Large intestine (tissue), 12 donors: ENCODE measurements at places on chromosomes 1 and 21. TPM values are rescaled to one million over a fixed set of nuclear protein-coding genes. Genes with fewer than 3 reads are reported as not detected.

DNA sequence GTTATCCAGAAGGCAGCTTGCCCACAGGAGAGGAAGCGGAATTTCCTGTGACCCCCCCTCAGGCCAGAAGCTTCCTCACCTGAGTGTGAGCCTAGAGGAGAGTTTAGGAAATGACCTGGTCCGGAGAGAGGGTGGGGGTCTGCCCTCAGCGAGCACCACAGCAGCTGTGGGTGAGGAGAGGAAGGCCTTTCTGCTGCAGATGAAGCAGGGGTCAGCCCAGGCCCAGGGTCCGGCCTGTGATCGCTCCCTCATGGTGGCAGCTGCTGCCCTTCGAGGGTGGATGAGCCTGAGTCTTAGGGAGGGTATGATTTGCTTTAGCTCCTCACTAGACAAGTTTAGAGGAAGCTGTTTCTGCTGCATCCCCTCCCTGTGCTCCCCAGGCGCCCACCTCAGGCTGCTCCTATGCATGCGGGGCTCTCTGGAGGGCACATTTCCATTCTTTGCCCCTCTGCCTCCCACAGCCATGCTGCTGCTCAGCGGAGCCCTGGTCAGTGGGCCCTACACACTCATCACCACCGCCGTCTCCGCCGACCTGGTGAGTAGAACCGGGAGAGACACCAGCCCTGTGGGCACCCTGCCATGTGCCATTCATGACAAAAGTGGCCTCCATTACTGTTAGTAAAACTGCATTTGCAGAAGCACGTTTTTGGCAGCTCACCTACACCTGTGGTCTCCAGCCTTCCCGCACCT, 53.0 kb downstream of the SLC37A1 start:
- DNase-seq, result no peak

GRCh38 chr1:244751271-244751895, 84.1 kb upstream of the COX20 start:
- no peak for DNase-seq

GRCh38 chr21:23401278-23401677, 2206.0 kb downstream of the MRPL39 start:
- DNase-seq, result no peak

DNA sequence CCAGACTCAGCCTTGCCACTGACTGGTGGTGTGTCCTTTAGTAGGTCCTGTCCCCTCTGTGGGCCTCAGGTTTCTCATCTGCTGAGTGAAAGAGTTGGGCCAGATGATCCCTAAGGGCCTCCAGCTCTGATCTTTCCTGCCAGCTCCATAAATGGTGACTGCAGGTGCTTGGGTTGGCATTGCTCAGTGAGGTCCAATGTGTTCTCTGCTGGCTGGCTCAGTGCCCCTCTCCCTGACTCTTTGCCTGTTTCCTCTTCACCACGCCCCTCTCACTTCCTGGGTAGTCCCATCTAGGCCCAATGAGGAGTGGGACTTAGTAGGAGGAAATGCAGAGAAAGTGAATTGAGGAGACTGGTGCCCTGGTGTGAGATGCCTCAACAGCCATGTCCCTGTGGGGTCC, 36.6 kb downstream of the UBE2T start:
- no peak for DNase-seq

- DNase-seq, result peak; percentile 55
These were observed 13.5 kb upstream of the ACBD6 start for GRCh38 chr1:180515857-180516388.

DNA sequence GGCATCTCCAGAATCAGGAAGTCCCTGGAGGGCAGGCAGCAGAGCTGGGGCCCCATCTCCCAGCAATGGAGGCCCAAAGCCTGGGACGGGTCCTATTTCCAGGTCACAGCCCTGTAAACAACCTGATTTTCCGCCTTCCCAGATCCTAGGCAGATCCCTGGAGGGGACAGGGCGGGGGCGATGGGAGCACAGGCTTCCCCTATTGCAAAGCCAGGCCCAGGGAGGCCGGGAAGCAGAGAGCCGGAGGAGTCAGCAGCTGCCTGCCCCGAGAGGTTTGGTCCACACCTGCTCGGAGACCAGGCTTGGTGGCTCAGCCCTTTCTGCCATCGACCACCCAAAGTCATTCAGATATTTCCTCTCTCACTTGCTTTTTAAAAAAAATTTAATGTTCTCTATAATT, 29.2 kb downstream of the CASZ1 start:
- DNase-seq, result no peak

DNA sequence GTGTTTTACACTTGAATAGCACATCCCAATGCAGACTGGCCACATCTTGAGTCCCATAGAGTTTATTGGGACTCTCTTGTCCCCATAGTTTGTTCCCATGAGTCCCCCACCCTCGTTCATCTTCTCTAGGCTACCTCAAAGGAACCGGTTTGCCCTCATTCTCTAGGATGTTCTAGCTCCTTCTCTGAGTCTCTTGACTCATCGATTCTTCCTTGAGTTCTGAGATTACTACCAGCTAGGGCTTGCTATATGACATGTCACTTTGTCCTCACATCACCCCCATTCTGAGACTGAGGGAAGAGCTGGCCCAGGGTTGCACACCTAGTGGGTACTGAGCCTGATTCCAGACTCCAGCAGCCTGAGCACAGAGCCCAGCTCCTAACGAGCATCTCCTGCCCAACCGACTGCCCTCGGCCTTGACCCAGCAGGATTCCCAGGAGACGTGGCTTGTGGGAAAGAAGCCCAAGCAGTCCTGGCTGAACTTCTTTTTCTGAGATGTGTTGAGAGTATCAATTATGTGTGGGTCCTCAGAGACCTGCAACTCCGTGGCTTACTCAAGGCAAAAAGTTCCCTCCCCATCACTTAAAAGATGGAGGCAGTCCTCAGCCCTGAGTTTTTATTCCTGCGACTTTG, 42.0 kb downstream of the TMEM51 start:
- DNase-seq, result no peak

- DNase-seq, result peak; percentile 35
These were observed 1.8 kb downstream of the OTUD7B start for GRCh38 chr1:150008699-150009098.

GRCh38 chr1:19311503-19311930, 427 bp downstream of the AKR7A2 start:
- no peak for DNase-seq

DNA sequence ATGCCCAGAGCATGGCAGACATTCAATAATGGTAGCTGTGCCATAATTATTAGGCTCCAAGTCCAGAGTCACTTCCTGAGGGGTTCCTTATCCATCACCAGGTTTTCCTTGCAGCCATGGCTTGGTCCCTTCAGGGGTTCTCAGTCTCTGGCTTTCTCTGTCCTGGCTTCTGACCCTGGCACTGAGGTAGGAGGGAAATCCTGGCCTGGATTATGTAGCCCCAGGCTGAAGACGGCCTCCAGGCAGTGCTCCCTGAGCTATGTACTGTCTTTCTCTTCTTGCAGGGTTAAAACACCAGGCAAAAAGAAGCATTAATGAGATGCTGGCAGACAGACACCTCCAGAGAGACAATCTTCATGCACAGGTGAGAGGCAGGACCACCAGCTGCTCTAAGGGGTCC, 9.5 kb upstream of the PADI3 start:
- DNase-seq, result peak; percentile 83

- no peak for DNase-seq
These were observed 21.4 kb upstream of the TGFB2 start for GRCh38 chr1:218323568-218324225.

- no peak for DNase-seq
These were observed 326.5 kb upstream of the FMN2 start for GRCh38 chr1:239765163-239765562.

DNA sequence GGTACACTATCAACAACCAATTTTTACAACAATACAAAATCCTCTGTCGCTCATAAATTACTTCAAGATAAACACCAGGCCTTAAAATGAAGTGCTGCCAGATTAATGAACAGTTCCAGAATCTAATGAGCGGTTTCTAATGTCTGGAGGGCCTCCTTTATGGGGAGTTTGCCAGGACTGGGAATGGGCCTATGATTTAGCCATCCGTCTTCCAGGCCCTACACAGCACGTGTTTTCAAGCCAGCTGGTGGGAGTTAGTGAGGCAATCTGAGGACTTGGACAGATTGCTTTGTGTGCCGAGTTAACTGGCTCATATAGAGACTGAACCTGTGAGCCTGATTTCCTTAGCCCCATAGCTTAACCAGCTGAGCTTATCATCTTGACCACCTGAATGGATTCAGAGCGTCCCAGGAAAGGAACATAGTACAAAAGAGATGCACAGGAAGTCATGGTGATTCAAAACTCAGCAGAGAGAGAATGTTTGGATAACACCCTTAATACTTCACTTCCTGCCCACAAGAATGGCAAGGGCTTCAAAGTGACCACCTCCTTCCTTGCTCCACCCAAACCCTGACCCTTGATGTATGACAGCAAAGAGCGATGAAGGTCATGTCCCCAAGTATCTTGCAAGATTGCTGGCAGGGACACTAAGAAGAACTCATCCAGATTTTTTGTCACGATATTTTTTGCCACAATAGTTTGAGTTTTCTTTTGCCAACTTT, 143.5 kb downstream of the SLC30A10 start:
- DNase-seq, result peak; percentile 9

- DNase-seq, result no peak
These were observed 625.8 kb upstream of the ADGRL2 start for GRCh38 chr1:81174811-81175476.

GRCh38 chr1:32538887-32539583, at the start of gene ZBTB8A:
ZBTB8A (plus strand) TSS chr1:32539427; CDS start chr1:32592932, 53,505 bp downstream.
- DNase-seq, result peak; percentile 42

- peak; percentile 20 for DNase-seq
These were observed 9.1 kb upstream of the ATAD3B start for GRCh38 chr1:1462318-1462966.

GRCh38 chr1:212944229-212944901, 6.0 kb upstream of the VASH2 start:
- DNase-seq, result no peak

DNA sequence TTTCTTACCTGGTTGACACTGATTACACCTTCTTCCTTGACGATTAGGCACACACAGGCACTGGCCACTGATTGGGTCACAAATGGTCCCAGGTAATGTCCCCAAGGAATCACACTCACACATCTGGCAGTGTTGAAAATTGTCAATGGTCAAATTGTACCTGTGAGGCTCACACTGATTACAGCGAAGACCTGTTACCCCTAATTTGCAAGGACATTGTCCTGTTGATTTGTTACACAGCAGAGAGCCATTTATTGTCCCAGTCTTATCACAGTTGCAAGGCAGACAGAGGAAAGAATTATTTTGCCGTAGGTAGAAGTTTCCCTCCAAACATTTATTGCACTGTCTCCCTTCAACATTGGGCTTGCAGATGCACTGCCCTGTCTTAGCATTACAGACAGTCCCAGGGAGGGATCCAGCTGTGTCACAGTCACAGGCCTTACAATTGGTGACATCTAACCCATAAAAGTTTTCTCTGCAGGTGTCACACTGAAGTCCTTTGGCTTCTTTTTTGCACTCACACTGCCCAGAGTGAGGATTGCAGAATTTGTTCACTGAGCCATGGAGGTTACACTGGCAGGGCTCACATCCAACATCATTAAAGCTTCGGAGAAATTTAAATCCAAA, 176.6 kb downstream of the USH2A start:
- DNase-seq, result no peak

DNA sequence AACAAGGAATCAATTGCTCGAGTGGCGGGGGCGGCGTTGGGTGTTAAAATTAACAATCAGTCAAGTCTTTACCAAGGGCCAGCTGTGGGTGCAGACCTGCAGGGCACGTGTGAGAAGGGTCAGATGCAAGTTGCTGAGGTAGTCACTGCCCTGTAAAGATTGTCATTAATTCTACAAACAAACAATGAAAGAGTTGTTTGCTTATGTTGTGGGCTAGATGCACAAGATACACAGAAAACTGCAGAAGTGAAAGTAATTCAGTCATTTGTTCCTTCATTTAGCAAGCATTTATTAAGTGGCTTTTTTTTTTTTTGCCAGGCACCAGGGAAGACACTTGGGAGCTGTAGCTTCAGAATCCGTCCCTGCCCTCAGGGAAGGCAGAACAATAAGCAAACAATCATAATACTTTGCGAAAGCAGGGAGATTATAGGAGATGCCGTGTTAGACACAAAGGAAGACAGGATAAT, 79.5 kb downstream of the NR5A2 start:
- DNase-seq, result peak; percentile 64

DNA sequence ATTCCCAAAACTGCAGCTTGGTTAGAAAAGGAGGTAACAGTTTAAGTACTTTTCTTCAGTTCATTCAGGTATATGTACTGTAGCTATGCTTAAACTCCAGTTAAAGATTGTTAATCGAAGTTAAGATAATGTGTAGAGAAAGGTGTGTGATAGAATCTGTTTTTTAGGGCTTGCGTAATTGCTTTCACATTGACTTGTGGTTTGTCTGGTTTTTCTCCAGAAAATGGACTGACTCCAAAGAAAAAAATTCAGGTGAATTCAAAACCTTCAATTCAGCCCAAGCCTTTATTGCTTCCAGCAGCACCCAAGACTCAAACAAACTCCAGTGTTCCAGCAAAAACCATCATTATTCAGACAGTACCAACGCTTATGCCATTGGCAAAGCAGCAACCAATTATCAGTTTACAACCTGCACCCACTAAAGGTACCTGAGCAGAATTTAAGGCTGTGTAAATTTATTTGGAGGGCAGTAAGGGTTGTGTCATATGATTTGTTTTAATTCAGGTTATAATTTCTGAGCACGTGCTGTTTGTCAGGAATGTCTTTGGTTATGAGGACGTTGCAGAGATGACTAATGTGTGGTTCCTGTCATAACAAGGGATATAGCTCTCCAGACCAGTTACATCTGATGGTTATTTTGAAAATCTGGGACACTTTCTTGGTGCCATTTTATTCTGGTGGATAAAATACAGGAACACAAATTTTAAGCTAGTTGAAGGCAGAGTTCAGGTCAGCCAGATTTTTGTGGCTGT, 26.0 kb downstream of the ATF6 start:
- DNase-seq, result no peak

DNA sequence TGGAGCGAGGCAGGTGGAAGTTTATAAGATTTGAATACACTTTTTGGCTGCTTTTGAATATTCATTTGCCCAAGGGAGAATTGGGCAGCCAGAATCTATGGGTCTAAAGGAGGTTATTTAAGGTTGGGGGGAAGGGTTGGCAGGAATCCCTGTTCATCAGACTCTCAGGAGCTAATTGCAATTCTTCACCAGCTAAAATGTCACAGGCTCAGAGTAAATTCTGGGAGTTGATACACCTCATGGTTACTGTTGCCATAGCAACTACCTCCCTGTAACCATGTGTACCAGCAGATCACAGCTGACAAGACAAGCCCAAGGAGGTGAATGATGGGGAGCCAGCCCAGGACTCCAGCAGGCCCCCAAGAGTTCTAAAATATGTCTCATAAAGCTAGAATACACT, 75.5 kb downstream of the CAMK2N1 start:
- no peak for DNase-seq

- DNase-seq, result no peak
These were observed 43.5 kb downstream of the PROX1 start for GRCh38 chr1:214031267-214031650.

- DNase-seq, result no peak
These were observed 117.4 kb upstream of the RAB3GAP2 start for GRCh38 chr1:220389634-220390033.

DFFA gene
- 29.3 TPM for polyA plus RNA-seq

RYR2 gene
- polyA plus RNA-seq, result 4.3 TPM

NGF gene
- polyA plus RNA-seq, result 1.4 TPM

FHL3 gene
- 11.3 TPM for polyA plus RNA-seq

CACNA1S gene
- polyA plus RNA-seq, result 0.15 TPM

FAM163A gene
- polyA plus RNA-seq, result 5.5 TPM

BGLAP gene
- polyA plus RNA-seq, result 5.8 TPM

RCAN1 gene
- polyA plus RNA-seq, result 41.1 TPM

KCNJ9 gene
- polyA plus RNA-seq, result 0.36 TPM

FAM151A gene
- 2.8 TPM for polyA plus RNA-seq
